ENCODE measurements at places on chromosomes 7 and 10.

GRCh38 chr7:13904007-13904406 is 85.5 kb downstream of the ETV1 start:
- DNase-seq: peak; percentile 59

GRCh38 chr7:50565977-50566376 is 772 bp upstream of the DDC start:
- DNase-seq: no peak

DNA sequence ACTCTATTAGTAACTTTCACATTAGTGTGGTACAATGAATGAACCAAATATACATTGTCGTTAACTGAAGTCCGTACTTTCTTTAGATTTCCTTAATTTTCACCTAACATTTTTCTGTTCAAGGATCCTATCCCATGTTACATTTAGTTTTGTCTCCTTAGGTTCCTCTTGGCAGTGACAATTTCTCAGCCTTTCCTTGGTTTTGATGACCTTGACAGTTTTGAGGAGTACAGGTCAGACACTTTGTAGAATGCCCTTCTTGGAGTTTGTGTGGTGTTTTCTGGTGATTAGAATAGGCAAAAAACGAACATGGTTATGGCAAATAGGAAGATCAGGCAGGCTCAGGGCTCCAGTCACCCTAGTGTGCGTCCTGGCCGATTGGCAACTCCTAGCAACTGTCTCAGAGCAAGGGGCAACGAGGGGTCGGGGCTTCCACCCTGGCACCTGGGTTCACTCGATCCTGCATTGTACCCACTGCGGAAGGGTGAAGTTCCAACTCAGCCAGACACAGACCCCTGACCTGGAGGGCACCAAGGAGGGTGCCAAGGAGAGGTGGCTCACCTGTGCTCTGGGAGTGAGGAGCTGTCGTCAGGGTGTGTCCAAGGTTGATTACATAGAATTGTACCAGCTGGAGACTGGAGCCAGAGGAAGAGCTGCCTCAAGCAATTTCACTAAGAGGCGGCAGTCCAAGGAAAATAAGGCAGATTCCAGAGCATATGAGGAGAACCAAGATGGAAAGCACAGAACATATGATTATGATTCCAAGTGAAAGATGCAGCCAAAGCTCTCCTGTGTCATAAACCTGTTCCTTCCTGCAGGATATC is 37.5 kb downstream of the PAPSS2 start:
- no peak for DNase-seq

- peak; percentile 47 for DNase-seq
These were observed 13.2 kb upstream of the CAMK2B start for GRCh38 chr7:44338600-44338999.

GRCh38 chr7:108592646-108593201 is 23.1 kb downstream of the DNAJB9 start:
- DNase-seq: no peak

- DNase-seq: no peak
These were observed 32.5 kb upstream of the TMEM273 start for GRCh38 chr10:49220679-49221078.

DNA sequence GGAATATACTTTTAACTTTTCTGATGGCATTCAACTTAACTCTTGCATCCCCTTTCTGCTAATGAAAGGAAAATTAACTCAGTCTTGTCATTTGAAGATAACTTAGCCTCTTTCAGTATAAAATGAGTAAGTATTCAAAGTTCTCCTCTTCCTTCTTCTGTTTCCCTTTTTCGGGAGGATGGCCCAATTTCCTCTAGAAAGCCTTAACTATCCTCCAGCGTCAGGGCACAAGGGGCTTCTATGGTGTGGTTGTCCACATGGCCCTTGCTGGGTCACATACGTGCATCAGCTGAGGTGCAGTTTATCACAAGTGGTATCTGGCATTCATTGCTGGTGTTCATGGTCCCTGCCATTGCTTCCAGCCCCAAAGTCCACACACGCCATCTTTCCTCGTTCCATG is 17.8 kb upstream of the GSAP start:
- peak; percentile 32 for DNase-seq

DNA sequence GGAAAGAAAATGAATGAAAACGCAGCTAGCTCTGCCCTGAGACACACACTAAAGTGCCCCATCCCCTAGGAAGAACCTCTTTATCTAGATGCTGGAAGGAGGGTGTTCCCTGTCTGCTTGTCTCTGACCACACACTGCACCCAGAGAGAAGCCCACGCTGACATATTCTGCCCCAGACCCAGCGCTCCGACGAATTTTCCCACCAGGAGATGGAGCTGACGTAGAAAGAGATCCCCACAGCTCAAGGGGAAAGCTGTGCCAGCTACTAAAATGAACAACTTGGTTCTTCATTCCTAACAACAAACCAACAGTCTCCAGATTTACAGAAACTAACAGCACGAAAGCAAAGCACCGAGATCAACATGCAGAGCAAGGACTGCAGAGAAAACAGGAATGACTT is 73.3 kb downstream of the KIAA1549 start:
- DNase-seq: no peak

- no peak for DNase-seq
These were observed 20.4 kb upstream of the ZNF488 start for GRCh38 chr10:47404446-47404845.

DNA sequence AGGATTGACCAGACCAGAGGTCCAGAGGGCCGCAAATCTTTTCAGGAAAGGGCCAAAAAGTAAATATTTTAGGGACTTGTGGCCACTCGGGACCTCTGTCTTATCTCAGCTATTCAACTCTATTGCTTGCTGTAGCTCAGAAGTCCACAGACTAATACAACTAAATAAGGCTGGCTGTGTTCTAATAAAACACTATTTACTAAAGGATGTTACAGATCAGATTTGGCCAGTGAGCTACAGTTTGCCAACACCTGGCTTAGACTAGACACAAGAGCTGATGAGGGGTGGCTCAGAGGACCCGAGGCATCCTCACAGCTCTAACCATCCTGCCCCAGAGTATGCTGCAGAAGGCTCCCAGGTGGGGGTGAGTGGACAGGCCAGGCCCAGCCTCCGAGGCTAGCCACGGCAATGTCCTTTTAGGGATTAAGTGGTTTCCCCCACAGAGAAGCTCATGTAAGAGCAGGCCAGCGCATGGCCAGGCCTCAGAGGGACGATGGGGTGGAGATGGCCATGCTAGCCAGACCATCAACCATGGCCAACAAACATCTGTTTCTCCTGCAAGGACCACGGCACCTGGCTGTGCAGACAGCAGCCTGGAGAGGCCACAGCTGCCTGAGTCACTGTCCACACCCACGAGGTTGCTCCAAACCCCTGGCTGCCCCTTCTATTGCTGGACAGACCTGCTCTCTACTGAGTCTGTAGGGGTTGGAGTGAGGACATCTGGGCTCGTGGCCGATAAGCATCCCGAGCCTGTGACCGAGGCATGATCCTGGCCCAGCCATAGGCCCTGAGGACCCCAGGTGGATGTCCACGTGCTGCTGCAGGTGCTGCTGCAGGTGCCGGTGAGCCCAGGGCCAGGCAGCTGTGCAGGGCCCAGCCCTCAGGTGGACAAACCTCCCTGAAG is 76.5 kb downstream of the AFAP1L2 start:
- DNase-seq: no peak

DNA sequence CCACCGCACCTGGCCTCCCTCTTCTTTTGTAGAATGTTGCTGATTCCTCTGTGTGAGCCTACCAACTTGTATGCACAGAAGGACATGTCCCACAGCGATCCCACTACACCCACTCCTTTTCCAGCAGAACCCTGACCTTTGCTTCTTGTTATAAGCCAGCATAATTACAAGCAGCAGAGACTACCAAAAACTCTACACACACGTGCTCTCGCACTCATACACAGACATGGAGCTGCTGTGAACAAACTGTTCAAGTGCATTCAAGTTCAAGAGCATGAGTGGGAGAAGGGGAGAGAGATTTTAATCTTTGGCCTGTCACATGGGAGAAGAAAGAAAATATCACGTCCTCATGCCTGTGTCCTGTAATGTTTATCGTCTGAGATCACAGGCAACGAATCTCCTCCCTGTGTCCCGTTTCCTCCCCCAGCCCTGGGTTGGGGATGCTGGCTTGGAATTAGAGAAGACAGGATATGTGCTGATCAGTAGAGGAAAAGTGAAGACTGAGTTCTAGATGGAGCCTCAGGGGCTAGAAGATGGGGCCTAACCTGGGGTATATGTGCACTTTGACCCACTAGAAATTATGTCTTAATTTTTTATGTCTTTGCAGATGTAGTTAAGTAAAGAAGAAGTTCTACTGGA is 79.6 kb downstream of the NHLRC2 start:
- no peak for DNase-seq

- no peak for DNase-seq
These were observed 314.9 kb downstream of the LRMDA start for GRCh38 chr10:75746356-75746755.

GRCh38 chr7:40709062-40709964 is 574.5 kb downstream of the SUGCT start:
- DNase-seq: peak; percentile 21

DNA sequence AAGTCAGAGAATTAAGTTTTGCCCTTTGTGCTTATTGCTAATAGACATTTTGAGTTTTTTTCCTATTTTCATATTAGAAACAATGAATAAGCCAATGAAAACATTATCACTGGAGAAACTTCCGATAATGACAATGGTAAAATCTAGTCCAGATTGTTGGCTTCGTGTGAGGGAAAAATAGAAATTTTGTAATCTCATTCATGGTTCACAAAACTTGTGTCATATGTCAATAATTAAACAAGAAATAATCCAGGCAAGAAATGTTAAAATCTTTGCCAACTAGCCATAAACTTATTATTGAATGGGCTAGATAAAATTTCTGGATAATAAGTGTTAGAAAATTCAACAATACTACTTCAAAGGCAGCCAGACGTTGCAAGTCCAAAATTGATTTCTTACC is 36.6 kb downstream of the RNLS start:
- DNase-seq: no peak

- no peak for DNase-seq
These were observed 45.4 kb upstream of the GRB10 start for GRCh38 chr7:50828116-50828515.

- no peak for DNase-seq
These were observed 245.5 kb downstream of the DYNC1I1 start for GRCh38 chr7:96017877-96018276.

DNA sequence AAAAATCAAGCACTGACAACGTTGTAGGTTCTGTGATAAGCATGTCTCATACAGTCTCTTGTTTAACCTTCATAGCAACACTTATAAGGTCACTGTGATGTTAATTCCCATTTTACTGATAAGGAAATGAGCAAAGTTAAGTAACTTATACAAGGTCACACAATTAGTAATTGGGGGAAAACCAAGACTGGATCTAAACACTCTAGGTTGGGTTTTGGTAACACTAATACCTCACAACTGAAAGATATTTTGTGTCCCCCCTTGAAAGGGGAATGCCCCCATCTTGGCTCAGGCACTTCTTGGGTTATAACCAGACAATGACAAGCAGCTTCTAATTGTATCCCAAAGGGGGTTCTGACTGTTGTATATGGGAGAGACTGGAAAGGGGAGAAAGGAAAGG is 36.0 kb upstream of the ABCB4 start:
- DNase-seq: no peak

- peak; percentile 59 for DNase-seq
These were observed 2.0 kb downstream of the SRGN start for GRCh38 chr10:69089638-69090599.

- peak; percentile 16 for DNase-seq
These were observed 620 bp downstream of the SLK start for GRCh38 chr10:103967448-103968071.

GRCh38 chr7:150980663-150981062 is 2.5 kb upstream of the KCNH2 start:
- DNase-seq: no peak

GRCh38 chr10:7272008-7272407 is 138.8 kb downstream of the SFMBT2 start:
- no peak for DNase-seq

DNA sequence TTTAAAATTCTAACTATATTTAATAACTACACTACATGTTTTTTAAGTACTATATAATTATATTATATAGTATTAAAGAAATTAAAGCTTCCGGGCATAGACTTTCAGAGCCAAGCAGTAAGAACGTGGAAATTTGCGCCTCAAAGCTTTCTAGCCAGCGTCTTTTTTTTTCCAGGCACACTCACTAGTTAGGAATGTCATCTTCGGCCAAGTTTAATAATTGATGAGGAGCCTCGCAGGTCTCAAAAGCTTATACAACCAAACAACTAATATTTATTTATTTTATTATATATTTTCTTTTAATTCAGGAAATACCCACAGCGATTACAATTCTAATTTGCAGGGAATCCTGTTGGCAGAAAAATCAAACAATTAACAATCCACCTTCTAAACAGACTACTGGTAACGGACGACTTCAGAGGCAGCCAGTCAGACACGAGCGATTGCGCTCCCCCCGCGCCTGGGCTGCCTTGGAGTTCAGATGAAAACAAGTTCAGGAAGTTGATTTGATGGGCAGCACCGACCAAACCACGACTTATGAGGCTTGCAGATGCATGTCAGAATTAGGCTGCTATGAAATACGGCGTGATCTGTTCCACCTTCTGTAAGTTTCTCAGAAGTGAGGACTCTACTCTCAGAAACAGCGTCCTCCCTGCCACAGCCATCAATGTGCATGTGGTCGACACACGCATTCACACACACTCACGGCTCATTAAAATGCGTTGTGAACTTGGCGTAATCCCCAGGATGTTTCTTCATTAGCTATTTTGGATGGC is 431.8 kb upstream of the MGMT start:
- peak; percentile 58 for DNase-seq

- DNase-seq: no peak
These were observed 141.4 kb downstream of the ICA1 start for GRCh38 chr7:8120390-8121058.

DNA sequence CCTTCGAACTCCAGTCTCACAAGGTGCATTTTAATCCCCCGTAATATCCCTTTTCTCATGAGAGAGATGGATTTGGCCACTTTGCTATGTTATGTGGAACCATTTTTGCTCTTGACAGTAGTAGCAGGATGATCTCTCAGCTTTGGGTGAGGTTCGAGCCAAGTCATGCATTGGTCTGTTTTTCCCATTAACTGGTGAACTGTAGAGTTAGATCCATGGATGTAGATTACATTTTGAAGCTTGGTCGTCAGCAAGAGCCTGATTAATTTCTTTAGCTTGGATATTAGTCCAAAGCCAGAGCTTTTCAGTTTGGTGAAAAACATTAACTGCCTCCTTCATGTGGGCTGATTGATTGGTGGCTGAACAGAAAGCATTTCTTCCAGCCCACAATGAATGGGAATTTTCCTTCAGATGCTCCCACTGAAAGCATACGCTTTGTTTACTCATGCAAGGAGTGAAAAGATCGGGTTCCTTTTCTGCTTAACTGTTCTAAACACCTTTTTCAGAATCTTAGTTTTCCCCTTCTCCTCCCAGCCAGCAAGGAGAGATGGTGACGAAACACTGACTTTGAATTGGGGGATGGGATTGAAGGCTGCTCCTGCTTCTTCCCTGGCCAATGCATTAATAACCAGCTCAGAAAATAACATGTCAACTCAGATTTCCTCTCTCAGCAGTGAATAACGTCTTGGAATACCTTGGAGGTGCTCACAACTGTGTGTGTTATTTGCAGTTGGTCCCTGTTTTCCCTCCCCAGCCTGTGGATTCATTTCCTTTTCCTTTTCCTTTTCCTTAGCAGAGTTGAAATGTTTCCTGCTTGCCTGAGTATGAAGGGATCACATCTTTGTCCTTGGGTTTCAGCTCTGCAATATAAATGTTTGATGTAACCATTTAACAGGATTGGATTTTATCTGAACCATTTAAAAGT is 351.8 kb upstream of the FZD8 start:
- DNase-seq: no peak

All from MV-4-11 (cell line).